Central memory CD8-positive, alpha-beta T cell (primary cell): ENCODE measurements at places on chromosomes 16 and 17.

DNA sequence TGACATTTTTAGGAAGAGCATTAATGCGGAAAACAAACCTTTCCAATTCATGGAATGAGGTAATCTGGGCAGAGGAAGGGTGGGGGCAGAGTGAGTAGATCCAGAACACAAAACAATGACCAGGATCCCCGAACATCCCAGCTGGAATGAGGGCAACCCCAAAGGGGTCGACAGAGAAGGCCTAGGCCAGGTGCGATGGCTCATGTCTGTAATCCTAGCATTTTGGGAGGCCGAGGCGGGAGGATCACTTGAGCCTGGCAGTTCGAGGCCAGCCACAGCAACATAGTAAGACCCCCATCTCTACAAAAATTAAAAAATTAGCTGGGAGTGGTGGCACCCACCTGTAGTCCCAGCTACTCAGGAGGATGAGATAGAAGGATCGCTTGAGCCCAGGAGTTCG lies 64.7 kb downstream of the ZFHX3 start:
- H3K4me1 ChIP-seq: no peaks in the 10 kb centered on the region
- H3K27ac ChIP-seq: no peak overlapping the region
- H3K4me3 ChIP-seq: no peak overlapping the region
- DNase-seq: no peak
- no peaks in the 10 kb centered on the region for H3K36me3 ChIP-seq

GRCh38 chr17:45874151-45874550 lies 20.2 kb upstream of the MAPT start:
- DNase-seq: no peak
- no peak overlapping the region for H3K4me3 ChIP-seq
- H3K27me3 ChIP-seq: peaks cover 11% of the 10 kb centered on the region
- no peak overlapping the region for H3K27ac ChIP-seq
- H3K4me1 ChIP-seq: no peaks in the 10 kb centered on the region

- H3K27ac ChIP-seq: no peak overlapping the region
- DNase-seq: no peak
- no peak overlapping the region for H3K4me3 ChIP-seq
- peaks cover 8% of the 10 kb centered on the region for H3K36me3 ChIP-seq
These were observed 6.9 kb upstream of the GSE1 start for GRCh38 chr16:85605912-85606841.

GRCh38 chr17:48644910-48645557 lies 18.9 kb upstream of the HOXB9 start:
- peaks cover 32% of the 10 kb centered on the region for H3K4me1 ChIP-seq
- peaks cover 78% of the 10 kb centered on the region for H3K27me3 ChIP-seq
- DNase-seq: no peak
- H3K27ac ChIP-seq: no peak overlapping the region
- peak overlapping the region; percentile 81 for H3K4me3 ChIP-seq

GRCh38 chr17:31657876-31658275 lies 201.2 kb downstream of the COPRS start:
- peaks cover 32% of the 10 kb centered on the region for H3K27me3 ChIP-seq
- DNase-seq: no peak
- H3K27ac ChIP-seq: peak overlapping the region; percentile 59
- no peaks in the 10 kb centered on the region for H3K36me3 ChIP-seq
- peaks cover 7% of the 10 kb centered on the region for H3K4me1 ChIP-seq
- H3K4me3 ChIP-seq: no peak overlapping the region

DNA sequence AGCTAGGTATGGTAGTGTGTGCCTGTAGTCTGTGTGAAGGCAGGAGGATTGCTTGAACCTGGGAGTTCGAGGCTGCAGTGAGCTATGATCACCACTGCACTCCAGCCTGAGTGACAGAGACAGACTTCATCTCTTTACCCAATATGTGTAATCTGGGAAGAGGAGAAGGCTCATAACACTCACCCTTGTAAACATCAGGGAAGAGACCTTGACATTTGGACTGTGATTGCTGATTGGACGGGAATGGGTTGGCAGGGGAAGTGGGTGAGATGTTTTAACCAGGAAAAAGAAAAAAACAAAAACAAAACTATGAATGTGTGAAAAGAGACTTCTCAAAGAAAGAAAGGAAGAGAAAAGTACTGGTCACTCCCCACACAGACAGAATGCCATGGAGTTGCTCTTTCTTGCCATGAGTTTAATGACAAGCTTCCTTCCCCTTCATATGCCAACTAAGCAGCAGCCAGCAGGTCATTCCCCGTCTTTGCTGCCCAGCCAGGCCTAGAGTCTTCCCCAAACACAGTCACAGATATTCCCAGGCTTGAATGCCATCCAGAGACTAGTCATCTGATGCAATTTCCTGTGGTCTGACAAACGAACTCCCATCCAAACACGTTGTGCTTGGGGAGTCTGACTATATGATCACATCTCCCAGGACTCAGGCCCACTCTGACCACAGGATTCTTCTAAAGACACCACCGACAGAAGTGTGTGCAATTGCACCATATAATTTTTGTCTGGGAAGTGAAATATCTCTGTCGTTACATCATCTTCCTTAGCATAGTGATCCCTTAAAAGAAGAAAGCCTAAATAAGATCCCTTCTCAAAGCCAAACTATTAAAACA lies 3.6 kb upstream of the XAF1 start:
- no peaks in the 10 kb centered on the region for H3K27me3 ChIP-seq
- H3K4me3 ChIP-seq: peak overlapping the region; percentile 19
- peaks cover 28% of the 10 kb centered on the region for H3K4me1 ChIP-seq
- peak overlapping the region; percentile 68 for H3K27ac ChIP-seq
- peaks cover 6% of the 10 kb centered on the region for H3K36me3 ChIP-seq
- no peak for DNase-seq

DNA sequence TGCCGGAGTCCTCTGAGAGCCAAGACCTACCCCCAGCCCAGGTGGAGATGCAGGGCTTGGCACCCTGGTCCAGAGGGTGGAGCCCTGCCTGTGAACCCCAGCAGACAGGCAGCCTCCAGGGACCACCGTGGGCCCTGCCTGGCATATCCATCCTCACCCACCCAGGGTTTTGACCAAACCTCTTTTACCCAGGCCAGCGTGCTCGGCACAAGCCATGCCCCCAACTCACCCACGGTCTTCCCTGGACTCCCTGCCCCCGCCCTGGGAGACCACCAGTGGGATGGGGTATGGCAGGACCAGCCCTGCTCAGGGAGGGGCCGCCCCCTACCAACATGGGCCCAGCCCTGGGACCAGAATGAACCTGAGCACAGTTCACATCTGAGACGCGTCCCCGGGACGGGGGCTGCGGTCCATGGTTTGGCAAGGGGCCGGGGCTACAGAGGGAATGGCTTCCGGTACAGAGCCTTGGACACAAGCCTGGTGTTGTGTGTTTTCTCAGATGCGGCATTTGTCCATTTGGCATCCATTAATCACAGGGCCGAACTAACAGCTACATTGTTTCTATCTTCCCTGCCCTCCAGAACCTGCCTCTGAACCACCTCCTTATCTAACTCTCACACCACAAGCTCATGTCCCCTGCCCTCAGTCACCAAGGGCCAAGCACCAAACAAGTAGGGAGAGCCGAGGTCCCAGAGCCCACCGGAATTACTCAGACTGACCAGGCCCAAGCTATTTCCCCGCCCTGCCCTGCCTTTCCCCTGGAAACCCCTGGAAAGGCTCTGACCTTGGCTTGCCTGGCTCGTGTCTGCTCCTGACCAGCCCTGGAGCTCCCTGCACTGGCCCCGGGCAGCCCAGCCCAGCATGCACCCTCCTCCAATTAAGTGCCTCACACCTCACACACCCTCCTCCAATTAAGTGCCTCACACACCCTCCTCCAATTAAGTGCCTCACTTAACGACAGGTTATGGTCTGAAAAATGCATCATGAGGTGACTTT lies 14.1 kb downstream of the HS3ST6 start:
- DNase-seq: no peak
- peaks cover 2% of the 10 kb centered on the region for H3K36me3 ChIP-seq
- H3K27me3 ChIP-seq: peaks cover 21% of the 10 kb centered on the region
- H3K4me3 ChIP-seq: no peak overlapping the region
- H3K4me1 ChIP-seq: no peaks in the 10 kb centered on the region

DNA sequence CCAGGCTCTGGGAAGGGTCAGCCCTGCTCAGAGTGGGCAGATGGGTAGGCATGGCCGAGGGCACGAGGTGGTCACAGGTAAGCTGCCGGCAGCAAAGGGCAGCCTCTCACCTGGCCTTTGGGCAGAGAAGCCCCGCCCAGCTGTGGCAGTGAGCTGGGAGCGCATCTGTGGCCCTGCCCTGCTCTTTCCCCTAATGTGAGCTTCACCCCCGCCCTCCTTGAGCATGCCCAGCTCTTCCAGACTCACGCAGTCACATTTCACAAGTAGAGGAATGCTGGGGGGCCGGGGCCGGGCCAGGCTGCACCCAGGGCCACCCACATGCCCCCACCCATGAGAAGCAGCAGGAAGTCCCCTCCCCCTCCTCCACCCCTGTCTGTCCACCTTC lies 40.7 kb upstream of the SLC38A10 start:
- peaks cover 64% of the 10 kb centered on the region for H3K27me3 ChIP-seq
- no peak overlapping the region for H3K4me3 ChIP-seq
- H3K27ac ChIP-seq: no peak overlapping the region
- no peaks in the 10 kb centered on the region for H3K4me1 ChIP-seq
- DNase-seq: no peak

GRCh38 chr17:34582185-34582900 lies 3.0 kb downstream of the TMEM132E start:
- no peak for DNase-seq
- H3K36me3 ChIP-seq: no peaks in the 10 kb centered on the region
- H3K27ac ChIP-seq: no peak overlapping the region
- H3K4me3 ChIP-seq: peak overlapping the region; percentile 25
- H3K27me3 ChIP-seq: peaks cover 83% of the 10 kb centered on the region
